AG20443 (cell line): ENCODE measurements at places on chromosomes 13 and 19.

GRCh38 chr19:52665529-52665928 lies 27.4 kb upstream of the ZNF83 start:
- no peak for DNase-seq

DNA sequence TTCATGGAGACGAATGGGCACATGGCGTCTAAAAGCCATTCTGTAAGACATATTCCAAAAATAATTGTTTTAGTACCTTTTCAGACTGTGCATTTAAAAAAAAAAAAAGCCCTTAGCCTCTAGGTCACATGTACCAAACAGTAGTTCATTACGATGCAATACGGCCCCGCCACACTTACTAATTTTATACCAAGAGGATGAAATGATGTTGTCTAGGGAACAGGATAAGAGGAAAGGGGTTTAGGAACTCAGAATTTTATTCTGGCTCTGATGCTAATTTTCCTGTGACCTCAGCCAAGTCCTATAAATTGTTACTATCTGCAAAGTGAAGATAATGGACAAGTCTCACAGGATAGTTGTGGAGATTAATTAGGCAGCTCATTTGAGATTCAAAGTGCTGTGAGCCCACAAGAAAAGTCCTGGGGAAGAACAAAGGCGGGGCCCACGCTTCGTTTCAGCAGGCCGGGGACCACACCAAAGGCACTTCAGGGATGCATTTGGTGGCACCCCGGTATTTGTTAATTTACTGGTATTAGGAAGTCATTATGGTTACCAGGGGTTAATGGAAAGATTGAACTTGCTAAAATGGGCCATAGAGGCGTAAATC lies 511.1 kb downstream of the IRS2 start:
- DNase-seq, result no peak

GRCh38 chr19:19914596-19914995 lies 13.8 kb downstream of the ZNF93 start:
- DNase-seq, result no peak

DNA sequence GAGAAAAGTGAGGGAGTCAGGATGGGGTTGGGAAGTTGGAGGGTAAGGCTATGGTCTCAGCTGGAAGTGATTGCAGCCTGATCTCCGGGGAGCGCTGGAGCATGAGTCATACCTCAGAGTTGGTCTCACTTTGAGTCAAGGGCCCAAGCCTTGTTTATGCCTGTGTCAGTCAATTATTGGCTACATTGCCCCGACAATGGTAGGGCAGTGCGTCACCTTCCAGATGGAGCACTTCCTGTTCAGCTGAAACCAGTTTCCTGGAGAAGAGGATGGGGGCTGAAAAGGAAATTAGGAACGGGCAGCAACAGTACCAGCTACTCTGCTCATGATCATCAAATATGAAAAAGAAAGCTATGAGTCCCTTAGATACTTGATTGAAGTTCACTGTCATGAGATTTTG lies 60.4 kb downstream of the ADGRE1 start:
- peak; percentile 30 for DNase-seq

GRCh38 chr13:109273326-109273751 lies 513.0 kb downstream of the IRS2 start:
- no peak for DNase-seq

DNA sequence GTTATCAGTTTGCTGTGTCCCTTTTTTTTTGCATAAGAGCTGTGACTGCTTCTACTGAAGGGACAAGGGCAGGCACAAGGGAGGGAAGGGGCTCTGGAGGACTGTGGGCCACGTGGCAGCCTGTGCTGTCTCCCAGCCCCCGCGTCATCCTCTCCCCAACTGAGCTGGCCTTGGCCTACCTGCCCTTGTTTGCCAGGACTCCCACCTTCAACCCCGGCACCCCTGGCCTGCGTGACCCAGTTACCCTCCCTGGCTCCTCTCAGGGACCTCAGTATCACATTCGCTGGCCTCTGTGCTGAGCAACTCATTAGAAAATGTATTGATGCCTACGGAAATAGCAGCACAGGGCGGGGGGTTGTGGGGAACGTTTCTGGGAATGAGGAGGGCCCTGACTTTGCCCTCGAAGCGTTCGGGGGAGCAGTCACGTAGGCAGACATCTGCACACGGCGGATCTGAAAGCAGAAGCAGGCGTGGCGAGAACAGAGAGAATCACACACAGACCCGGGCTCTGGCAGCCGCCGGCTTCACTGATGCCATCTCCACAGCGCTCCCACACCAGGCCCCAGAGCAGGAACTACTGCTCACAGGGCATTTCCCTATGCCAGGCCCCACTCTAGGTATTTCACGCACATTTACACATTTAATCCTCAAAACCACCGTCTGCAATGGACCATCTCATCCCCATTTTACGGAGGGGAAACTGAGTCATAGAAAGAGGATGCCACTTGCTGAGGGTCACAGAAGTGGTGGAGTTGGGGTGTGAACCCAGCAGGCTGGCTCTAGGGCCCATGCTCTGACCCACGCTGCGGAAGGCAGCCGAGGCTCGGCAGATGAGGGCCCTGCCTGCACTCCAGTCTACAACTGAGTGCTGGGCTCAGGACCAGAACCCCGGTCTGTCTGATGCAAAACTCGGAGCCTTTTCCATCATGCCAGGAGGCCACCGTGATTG lies 5.7 kb upstream of the ATF5 start:
- DNase-seq, result no peak

DNA sequence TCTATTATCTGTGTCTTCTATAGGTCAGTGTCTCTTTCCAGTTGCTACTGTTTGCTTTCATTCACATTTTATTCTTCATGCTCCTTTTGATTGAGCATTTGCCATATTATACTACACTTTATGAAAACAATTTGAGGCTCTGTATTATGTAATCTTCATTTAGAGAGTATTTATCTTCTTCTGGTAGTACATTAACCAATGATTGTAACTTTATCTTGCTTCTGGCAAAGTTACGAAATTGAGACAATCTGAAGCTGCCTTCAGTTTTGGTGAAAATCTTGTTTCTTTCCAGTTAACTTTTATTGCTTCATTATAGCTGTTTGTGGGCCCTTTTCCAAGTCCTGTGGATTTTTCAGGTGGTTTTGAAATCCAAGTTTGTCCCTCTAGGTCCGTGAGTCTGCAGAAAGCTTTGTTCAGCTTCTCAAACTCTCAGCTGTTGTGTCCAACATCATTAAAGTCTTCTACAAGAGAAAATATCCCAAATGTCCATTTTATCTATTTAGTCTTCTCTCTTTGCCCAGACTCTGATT lies 1255.4 kb upstream of the SPRY2 start:
- no peak for DNase-seq

- no peak for DNase-seq
These were observed 473.3 kb downstream of the ITGBL1 start for GRCh38 chr13:101925731-101926130.

DNA sequence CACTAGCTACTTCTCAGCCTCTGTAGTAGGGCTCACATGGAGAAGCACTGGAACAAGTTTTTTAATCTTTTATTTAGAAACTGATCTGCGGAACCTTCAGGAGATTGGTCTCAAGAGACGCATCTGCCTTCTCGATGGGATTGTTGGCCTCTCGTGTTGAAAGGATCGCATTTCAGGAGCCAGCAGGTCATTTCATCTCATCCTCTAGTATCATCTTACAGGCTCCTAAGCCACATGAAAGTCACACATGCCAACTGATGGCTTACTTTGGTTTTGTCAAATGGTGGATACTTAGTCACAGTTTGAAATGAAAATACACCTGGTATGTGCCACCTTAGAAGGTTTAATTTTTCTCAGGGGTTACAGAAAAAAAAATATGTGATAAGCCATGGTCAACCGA lies 1703.6 kb downstream of the EFNB2 start:
- no peak for DNase-seq

- DNase-seq, result no peak
These were observed 721.5 kb upstream of the KLHL1 start for GRCh38 chr13:70829748-70830147.

DNA sequence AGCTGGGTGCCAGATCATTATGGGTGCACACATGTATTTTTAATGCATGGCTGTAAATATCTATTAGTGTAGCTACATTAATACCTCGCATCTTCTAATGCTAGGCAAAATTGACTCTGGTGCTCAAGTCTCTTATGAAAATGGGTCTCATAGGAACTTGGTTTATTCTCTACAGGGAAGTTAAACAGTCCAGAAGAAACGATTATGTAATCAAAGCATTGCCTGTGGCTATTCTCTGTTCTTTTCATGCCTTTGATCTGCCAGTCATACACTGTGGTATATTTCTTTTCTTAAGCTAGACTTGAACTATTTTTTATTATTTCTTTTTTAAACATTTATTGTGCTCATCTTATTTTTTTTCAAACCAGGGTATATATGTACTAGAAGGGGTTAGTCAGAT lies 1015.0 kb downstream of the SLITRK1 start:
- no peak for DNase-seq

- no peak for DNase-seq
These were observed 100.0 kb upstream of the PCDH9 start for GRCh38 chr13:67330149-67330548.

GRCh38 chr13:97938706-97939475 lies 14.6 kb upstream of the IPO5 start:
- DNase-seq, result no peak

DNA sequence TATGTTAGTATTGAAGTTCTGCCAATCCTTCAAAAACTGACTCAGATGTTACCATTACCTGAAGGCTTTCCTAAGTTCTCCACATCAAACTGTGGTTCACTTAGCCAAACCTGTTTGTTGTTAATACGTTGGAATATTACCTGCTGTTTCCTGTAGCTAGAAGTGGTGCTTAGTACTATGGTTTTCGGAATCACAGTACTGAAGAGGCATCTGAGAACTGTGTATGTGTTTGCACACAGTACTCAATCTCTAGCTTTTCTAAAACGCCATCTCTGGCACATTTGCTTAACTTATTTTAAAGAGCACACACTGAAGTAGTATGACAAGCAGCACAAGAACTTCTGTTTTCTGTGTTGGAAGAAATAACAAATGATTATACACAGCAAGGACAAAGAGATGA lies 248.2 kb downstream of the SHISA2 start:
- no peak for DNase-seq

DNA sequence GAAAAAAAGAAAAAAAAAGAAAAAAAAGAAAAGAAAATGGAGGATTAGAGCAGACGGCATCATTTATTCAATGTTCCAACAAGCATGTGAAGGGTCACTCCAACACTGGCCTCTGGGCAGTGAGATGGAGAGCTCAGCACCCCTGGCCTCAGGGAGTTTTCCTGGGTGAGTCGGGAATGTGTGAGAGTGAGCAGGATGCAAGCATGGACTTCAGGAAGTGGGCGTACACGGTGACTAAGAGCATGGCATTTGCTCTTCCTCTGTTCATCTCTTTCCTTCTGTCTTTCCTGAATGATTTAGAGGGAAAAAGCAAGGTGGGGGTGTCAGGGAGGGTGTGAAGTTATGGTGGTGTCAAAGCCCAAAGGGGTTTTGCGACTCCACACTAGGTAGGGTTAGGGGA lies 682 bp upstream of the CABP5 start:
- no peak for DNase-seq

GRCh38 chr19:1322198-1322981 lies 36.7 kb downstream of the EFNA2 start:
- no peak for DNase-seq

DNA sequence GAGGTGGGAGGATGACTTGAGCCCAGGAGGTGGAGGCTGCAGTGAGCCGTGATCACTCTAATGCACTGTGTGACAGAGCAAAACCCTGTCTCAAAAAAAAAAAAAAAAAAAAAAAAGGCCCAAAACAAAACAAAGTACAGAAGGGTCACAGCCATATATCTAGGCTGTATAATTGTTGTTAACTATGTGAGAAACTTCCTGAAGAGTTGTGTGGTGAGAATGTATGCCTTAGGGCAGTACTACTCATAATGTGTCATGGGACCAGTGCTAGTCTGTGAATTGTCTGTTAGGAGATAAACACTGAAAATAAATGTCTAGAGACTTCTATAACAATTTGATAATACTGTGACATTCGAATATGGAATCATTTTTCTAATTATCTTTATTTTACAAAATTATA lies 43.1 kb downstream of the PAN3 start:
- DNase-seq, result peak; percentile 30

DNA sequence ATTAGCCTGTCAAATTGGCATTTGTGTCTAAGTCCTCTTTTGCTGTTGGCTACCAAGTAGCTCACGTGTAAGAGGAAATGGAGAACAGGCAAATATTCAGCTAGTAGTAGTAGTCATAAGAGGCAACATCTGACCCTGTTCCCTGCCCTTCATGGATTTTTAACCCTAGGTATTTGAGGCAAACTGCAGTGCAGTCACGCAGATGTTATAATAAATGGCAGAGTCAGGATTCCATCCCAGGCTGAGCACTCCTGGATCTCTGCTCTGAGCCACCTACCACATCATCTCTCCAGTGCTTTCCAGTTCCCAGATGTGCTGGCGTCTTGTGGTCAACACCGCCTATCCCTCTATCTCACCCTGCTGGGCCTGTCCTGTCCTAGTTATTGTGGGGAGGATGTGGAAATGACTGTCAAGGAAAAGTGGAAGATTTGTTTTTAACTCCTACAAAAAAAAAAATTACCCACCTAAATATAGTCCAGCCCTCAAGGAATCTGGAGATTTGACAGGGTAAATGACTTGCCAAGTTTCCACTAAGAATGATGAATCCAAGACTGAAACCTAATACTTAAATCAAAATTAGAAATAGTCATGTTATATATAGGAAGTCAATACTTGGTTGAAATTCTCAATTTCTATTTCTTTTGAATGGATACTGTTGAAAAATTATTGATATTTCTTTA lies 322.9 kb downstream of the GPC6 start:
- DNase-seq, result no peak

- DNase-seq, result peak; percentile 97
These were observed 1.9 kb upstream of the HNRNPL start for GRCh38 chr19:38851622-38852230.

- no peak for DNase-seq
These were observed 106.9 kb downstream of the POSTN start for GRCh38 chr13:37491661-37492060.

DNA sequence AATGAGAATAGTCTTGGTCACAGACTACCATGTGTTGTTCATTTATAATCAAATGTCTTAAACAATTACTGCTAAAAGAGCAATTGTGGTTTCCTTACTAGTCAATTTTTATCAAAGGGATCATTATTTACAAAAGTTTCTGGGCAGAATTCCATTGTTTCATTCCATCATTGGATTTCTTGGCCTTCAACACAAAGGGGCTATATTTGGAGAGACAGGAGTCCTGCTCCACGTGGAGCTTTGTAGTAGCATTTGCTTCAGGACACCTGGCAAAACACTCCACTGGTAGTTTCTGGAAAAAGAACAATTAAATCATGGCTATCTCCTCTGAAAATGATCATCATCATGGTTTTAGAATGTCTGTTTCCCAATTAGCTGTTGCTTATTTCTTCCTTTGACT lies 22.3 kb upstream of the STARD13 start:
- DNase-seq, result no peak
